ENCODE measurements at places on chromosomes 13 and 19.

- no peak for DNase-seq
Measured at GRCh38 chr13:32976912-32977311, 39.3 kb upstream of the KL start.

DNA sequence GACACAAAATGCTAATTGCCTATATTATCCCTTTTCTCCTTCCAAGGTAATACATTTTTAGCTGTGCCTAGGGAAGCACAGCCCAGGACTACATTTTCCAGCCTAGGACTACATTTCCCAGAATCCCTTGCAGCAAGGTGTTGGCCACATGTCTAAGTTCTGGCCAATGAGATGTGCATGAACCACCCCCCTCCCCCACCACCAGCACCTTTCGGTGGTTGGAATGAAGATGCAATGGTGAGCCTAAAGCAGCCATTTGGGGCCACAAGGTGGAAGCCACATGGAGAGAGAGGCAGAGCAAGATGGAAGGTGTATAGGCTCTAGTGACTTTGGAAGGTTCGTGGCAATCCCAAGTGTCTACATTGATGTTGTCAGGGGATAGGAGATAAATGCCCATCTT is 16.2 kb downstream of the UNC13A start:
- no peak for DNase-seq

GRCh38 chr13:69721631-69722030 is 386.0 kb upstream of the ATXN8OS start:
- DNase-seq = no peak

- no peak for DNase-seq
Measured at GRCh38 chr13:99626461-99627082, 125.3 kb downstream of the TM9SF2 start.

GRCh38 chr13:46609726-46610125 is 56.8 kb downstream of the LRCH1 start:
- no peak for DNase-seq

DNA sequence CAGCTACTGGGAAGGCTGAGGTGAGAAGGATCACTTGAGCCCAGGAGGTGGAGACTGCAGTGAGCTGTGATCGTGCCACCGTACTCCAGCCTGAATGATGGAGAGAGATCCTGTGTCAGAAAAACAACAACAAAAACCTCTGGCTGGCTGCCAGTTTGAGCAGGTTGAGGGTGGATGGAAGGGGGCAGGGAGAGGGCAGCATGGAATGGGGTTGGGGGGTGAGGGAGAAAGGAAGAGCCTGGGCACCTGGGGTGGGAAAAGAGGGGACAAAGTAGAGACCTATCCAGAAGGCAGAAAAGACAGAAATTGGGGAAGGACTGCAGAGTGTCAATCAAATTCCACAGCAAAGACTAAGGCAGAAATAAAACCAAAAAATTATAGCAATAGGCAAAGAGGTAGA is 4.7 kb downstream of the SLC1A5 start:
- DNase-seq = no peak

DNA sequence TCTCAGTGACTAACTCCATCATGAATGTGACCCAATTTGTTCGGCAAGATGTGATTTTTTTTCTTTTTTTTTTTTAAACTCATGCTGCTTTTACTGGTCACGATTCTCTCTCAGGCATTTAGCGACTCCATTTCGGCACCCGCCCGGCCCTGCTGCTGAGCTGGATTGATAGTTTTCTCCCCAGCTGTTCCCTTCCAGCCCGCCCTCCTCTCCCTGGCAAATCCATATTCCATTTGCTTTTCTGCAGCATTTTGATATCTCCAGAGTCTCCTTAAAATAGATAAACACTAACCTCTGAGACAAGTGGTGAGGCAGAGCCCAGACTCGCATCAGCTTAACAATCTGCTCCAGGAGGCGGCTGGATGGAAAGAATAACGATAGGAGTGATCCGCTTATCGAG is 55.5 kb upstream of the KATNAL1 start:
- DNase-seq = no peak

All from stimulated activated CD8-positive, alpha-beta memory T cell treated with anti-CD3 and anti-CD28 coated beads, Interleukin-4, amount 100 ng/mL, for 24 hours (primary cell).